Right lung (tissue), 10 donors: ENCODE measurements at places on chromosomes 12 and 14.
A peak's percentile ranks its signal among the peaks of the same experiment; 100 is the strongest.

DNA sequence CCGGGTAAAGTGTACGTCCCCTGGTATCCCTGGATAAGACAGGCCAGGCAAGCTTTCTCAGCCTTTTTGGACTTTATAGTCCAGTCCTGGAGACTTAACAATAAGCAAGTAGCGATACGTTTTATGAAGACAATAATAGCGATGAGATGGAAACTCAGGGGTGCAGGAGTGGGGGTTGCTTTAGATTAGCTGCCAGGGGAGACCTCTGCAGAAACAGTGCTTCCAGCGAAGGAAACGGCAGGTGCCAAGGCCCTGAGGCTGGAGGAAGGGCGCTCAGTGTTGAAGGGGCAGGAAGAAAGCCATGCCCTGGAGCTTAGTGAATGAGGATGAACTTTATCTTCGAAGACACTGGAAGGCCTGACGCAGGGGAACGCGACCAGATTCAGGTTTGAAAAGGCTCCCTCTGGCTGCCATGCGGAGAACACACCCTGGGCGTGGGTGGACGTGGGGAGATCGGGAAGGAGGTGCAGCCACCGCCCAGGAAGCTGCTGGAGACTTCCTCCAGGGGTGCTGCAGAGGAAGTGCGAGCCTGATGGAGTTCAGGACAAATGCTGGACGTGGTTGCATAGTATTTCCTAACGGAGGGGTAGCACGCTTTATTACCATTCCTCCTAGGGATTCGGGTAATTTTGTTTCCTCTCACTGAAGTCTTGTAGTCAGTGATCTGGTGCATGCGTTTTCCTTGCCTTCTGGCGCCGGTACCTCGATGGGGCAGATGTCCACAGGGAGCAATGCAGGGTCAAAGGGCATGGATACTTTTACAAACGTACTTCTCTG, 26.1 kb upstream of the UBC start:
- DNase-seq: peak; percentile 60

GRCh38 chr12:26539131-26539530, 293.9 kb downstream of the ITPR2 start:
- DNase-seq: no peak

DNA sequence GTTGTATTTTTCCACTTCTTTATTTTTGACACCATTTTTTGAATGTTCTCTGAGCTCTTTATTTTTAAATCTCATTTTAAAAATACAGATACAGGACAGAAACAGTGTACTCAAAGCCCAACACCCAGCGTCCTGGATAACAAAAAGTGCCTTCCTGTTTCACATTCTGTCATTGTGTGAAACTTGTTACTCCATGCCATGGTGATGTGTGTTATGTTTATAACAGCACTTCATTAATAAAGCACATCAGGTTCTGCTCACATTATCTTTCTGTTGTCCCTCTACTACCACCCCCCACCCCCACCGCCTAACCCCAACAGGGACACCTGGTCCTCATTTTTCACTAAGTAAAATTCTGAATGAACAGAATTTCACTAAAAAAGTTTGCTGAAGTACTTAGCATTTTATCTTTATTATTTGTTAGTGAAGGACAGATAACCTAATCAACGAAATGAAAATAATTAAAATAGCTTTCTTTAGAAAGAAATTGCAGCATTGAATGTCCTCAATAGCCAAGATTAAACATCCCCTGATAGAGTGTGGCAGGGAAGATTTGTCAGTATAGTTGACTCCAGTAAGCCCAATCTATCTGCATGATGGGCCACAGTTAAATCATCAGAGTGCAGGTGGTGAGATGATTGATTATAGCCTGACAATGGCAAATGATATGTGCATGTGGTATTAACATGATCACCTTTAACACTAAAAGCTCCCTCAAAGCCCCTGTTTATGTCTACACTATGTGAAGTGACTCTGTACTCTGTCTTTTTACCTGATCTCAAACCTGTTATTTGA, 153.9 kb downstream of the ACSS3 start:
- DNase-seq: no peak

- DNase-seq: no peak
Observed at GRCh38 chr12:79327465-79327864, 363.3 kb downstream of the PAWR start.

GRCh38 chr14:24366721-24367513, 1.1 kb upstream of the NFATC4 start:
- peak; percentile 95 for DNase-seq
